ENCODE measurements at places on chromosomes 11 and 22.

- no peak for DNase-seq
Observed at GRCh38 chr11:36455658-36456111, 54.4 kb downstream of the TRAF6 start.

GRCh38 chr11:64842366-64842759 lies 2.1 kb downstream of the CDC42BPG start:
- no peak for DNase-seq

DNA sequence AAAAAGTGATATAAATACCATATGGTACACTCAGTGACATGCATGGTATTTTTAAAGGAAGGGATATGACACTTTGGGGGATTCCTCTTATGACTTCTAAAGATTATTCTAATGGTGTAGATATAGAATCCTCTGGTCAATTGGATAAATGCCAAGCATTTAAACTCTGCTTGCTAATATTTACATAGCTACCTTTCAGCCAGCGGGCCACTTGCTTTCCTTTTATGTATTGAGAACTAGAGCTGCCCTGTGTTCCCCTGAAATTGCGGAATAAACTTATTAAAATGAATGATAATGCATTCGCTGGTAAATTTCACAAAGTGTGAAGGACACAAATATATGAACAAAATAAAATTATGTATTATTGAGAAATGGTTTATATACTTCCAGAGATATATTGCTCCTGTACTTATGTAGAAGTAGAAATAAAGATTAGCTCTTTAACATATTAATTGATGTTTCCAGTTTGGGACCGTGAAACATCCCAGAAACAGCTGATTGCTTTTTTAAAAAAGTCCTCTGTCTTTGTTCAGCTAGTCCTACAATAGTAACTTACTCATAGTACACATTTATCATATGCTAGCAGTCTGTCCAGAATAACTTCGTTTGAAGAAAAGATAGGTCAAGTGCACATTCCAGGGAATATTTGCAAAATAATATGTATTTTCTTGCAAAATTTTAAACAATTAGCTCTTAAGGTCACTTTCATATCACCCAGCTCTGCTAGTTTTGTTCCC lies 40.1 kb upstream of the CARD18 start:
- no peak for DNase-seq

- no peak for DNase-seq
Observed at GRCh38 chr11:61771985-61772455, 19.6 kb downstream of the MYRF start.

GRCh38 chr11:61061081-61061826 lies 41.0 kb upstream of the CD5 start:
- DNase-seq = peak; percentile 71

- no peak for DNase-seq
Observed at GRCh38 chr11:118427707-118428106, 8.6 kb upstream of the KMT2A start.

- DNase-seq = no peak
Observed at GRCh38 chr22:27494785-27495184, 306.8 kb downstream of the MN1 start.

- DNase-seq = no peak
Observed at GRCh38 chr11:17673951-17674350, 45.4 kb upstream of the MYOD1 start.

DNA sequence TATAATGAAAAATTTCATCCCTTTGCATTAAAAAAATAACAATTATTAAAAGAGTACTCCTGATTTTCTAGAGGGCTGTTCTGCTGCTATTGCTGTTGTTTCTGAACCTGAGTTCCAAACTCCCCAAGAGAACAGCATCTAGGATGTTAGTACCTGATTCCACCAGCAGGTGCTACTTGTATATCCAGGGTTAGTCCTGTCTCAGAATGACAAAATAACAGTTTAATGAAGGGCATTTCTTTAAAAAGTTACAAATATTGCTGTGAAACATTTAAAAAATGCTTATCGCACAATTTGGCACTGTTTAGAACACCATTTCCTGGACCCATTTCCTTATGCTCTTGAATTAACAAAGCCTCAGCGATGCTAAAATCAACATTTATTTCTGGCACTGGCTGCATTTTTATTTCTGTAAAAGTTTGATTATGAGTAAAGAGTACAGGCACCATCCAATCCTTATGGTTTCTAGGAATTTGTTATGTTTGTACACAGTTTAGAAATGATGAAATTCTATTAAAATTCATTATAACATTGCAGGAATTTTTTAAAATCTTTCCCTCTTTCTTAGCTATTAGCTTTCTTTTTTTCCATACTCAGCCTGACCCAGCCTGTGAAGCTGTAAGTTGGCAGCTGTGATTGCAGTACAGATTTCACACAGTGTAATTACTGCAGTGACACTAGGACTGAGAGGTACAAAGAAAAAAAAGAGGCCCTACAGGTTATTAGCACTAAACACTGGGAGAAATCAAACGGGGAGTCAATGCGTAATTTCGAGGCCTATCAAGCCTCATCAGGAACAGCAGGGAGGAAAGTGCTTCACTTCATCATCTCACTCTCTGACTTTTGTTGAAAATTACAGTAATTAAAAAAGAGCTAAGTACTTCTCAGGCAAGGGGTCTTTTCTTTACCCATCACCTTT lies 208.8 kb downstream of the DCDC1 start:
- no peak for DNase-seq

Data from GM20000 (cell line).